ENCODE measurements at places on chromosomes 3 and 15. TPM values are rescaled to one million over a fixed set of nuclear protein-coding genes. Genes with fewer than 3 reads are reported as not detected.

DNA sequence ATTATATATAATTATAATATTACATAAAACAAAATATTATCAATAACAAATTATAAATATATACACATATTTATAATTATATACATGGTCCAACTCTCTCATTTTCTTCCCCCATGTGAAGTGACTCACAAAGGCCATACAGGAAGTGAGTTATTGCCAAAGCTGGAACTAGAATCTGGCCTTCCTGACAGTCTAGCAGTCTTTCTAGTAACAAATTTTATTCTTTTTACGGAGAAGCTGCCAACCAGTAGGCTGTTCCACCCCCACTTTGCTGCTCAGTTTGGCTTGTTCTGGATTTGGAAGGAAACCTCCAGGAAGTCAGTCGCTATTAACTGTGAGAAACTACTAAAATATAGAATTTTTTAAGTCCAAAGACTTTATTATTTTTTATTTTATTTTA, 79.6 kb downstream of the DHX36 start:
- no peaks in the 10 kb centered on the region for H3K27me3 ChIP-seq
- no peaks in the 10 kb centered on the region for H3K36me3 ChIP-seq
- no peak overlapping the region for H3K4me3 ChIP-seq
- DNase-seq, result peak; percentile 39
- H3K4me1 ChIP-seq, result peaks cover 9% of the 10 kb centered on the region

- no peak for DNase-seq
- peaks cover 4% of the 10 kb centered on the region for H3K27me3 ChIP-seq
- no peaks in the 10 kb centered on the region for H3K36me3 ChIP-seq
- no peak overlapping the region for H3K4me3 ChIP-seq
- H3K4me1 ChIP-seq, result peaks cover 3% of the 10 kb centered on the region
These were observed 1.4 kb downstream of the LMOD3 start for GRCh38 chr3:69120879-69121464.

Gene CFAP100
- not detected for total RNA-seq

GRCh38 chr3:129607391-129608068, 1.1 kb upstream of the PLXND1 start:
- peaks cover 57% of the 10 kb centered on the region for H3K4me1 ChIP-seq
- peak; percentile 89 for DNase-seq
- peak overlapping the region; percentile 47 for H3K27ac ChIP-seq
- peak overlapping the region; percentile 69 for H3K4me3 ChIP-seq
- no peaks in the 10 kb centered on the region for H3K36me3 ChIP-seq
- no peaks in the 10 kb centered on the region for H3K27me3 ChIP-seq

GRCh38 chr3:85297291-85297690, 338.5 kb downstream of the CADM2 start:
- H3K4me3 ChIP-seq, result no peak overlapping the region
- DNase-seq, result no peak
- no peak overlapping the region for H3K27ac ChIP-seq

All from osteoblast (primary cell).